ENCODE measurements at places on chromosomes 3 and 15. TPM values are rescaled to one million over a fixed set of nuclear protein-coding genes. Genes with fewer than 3 reads are reported as not detected.

Gene AHSG
- not detected for total RNA-seq

Gene AGBL1
- 0.05 TPM for total RNA-seq

Gene BCL2A1
- 82.2 TPM for total RNA-seq

Gene CYP11A1
- not detected for total RNA-seq

Gene CEP63
- 25.9 TPM for total RNA-seq
